ENCODE measurements at places on chromosomes 2 and 18.

DNA sequence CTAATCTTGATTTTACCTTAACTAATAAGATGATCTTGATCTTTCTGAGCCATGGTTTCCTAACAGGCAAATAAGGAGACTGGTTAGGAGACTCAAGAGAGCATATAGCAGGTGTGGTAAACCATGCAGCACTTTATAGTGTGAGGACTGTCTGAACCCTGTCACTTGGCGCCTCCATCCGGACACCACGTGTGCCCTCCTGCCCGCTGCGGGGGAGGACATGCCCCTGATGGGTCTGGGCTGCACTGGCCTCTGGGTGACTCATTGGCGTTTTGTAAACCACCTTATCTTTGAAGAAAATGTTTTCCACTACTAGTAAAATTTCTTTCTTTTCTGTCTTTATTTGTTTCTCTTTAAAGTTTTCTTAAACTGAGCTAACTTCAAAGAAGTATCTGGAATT lies 131.1 kb downstream of the FMNL2 start:
- H3K27ac ChIP-seq = no peak overlapping the region
- no peaks in the 10 kb centered on the region for H3K27me3 ChIP-seq
- H3K36me3 ChIP-seq = no peaks in the 10 kb centered on the region
- no peak for DNase-seq

DNA sequence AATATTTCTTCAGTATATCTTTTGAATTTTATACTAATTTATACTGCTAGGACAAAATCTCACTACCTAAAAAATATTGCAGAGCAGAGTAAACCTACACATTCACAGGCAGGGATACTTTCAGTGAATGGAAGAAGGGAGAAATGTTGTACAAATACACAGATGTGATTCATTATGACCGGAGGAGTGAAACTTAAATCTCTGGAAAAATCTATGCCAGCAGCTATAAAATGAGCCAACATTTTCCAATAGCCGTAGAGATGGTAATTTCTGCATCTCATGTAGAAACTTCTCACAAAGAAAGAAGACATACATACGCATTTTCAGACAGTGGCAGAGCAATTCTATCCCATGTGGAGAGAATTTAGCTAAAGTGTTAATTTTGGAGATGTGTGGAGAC lies 54.8 kb downstream of the KCNS3 start:
- H3K27me3 ChIP-seq = no peaks in the 10 kb centered on the region
- no peak for DNase-seq
- no peaks in the 10 kb centered on the region for H3K36me3 ChIP-seq
- H3K27ac ChIP-seq = no peak overlapping the region
- no peak overlapping the region for H3K4me3 ChIP-seq

DNA sequence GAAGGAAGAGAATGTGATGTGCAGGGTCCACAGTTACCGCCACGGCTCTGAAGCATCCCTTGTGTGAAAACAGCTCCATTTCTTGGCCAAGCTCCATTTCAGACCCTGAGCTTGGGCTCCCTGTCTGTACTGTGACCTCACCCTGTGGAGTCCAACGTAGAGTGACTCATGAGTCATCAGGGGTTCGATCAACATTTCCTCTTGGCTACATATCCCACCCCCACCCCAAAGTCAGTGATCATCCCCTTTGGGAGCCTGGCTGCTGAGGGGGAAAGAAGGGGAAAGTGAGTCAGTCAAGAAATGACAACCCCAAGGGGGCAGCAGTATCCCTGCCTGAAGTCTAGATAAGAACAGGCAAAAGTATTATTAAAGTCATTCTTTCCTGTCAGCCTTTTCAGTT lies 62.2 kb downstream of the PAPOLG start:
- peaks cover 35% of the 10 kb centered on the region for H3K4me1 ChIP-seq
- H3K4me3 ChIP-seq = no peak overlapping the region
- H3K27me3 ChIP-seq = no peaks in the 10 kb centered on the region
- DNase-seq = no peak
- no peaks in the 10 kb centered on the region for H3K36me3 ChIP-seq

DNA sequence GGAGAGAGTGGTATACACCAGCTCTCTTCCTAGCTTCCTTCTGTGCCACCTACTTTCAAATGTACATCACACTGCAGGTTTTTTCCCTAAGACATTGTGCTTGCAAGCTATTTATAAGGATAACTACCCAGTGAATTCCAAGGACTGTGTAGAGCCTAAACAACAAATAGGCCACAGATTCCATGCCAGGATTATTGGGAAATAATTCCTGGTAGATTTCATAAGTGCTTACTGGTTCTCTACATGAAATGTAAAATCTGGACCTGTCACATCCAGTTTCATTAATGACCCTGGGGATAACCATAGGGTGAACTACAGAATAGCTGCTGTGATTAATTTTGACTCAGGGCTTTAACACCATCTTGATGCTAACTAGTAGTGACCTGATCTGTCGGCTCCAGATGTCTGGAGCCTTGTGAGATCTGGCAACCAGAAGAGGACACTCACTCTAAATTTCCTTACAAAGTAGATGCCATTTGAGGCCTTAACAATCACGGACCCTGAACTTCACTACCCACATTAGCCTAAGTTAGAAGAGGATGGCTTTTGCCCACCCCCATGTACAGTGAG lies 34.3 kb upstream of the LGALSL start:
- H3K27ac ChIP-seq = no peak overlapping the region
- no peak overlapping the region for H3K4me3 ChIP-seq
- no peaks in the 10 kb centered on the region for H3K4me1 ChIP-seq
- no peaks in the 10 kb centered on the region for H3K27me3 ChIP-seq
- H3K36me3 ChIP-seq = no peaks in the 10 kb centered on the region

DNA sequence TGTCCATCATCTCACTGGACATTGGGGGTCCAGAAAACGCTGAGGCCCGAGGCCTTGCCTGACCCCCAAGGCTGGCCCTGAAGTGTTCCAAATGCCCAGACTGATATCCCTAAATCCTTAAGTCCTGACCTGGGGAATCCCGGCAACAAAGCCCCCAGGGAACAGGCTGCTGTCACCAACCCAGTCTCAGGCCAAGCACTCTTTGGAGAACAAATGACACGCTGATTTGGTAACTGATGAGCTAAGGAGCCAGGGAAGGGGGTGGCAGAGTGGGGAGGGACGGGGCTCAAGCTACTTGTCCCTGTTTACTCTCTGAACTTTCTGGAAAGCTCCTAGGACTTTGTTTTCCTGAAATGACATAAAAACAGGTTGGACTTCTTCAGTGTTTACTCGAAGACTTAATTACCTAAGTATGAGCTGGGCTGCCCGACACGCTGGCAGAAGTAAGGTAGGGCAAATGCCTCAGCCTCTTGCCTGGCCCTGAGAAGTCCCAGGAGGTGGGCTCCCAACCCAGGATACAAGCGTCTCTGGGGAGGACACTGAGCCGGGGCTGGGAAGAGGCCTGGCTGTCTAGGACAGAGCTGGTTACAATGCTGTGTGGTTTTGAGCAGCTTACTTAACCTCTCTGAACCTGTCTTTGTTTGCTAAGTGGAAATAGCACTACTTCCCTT lies 105.5 kb upstream of the GLI2 start:
- H3K27ac ChIP-seq = no peak overlapping the region
- no peaks in the 10 kb centered on the region for H3K27me3 ChIP-seq
- no peaks in the 10 kb centered on the region for H3K4me1 ChIP-seq
- no peak overlapping the region for H3K4me3 ChIP-seq
- DNase-seq = no peak
- H3K36me3 ChIP-seq = no peaks in the 10 kb centered on the region

DNA sequence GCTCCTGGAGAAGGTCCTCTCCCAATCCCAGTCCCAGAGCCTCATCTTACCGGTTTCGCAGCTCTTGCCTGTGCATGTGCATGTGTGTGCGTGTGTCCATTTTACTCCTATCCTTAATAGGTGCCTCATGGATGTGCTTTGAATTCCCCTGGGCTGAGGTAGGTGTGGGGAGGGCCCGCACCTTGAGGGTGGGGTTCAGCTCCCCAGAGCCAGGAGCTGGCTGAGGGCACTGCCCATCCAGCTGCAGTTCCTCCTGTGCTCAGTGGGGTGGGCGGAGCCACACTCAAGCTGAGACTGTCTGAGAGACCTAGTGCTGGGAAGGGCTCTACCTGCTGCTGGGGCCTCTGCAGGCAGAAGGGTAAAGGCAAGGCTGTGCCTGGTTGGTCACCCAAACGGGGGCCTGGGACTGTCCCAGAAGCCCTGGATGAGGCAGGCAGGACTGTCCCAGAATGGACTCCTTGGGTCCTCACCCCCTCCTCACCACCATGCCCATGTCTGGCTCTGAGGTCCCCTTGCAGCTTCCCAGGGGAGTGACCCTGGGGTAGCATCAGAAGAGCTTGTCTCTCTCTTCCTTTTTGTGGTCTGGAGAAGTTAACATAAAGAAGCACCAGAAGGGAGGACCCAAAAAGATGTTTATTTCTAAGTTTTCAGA lies 8.9 kb downstream of the GDF7 start:
- H3K36me3 ChIP-seq = no peaks in the 10 kb centered on the region
- no peak for DNase-seq
- no peak overlapping the region for H3K27ac ChIP-seq
- H3K4me3 ChIP-seq = no peak overlapping the region
- H3K4me1 ChIP-seq = no peaks in the 10 kb centered on the region

GRCh38 chr2:13034861-13035260 lies 318.1 kb downstream of the TRIB2 start:
- H3K36me3 ChIP-seq = no peaks in the 10 kb centered on the region
- H3K4me3 ChIP-seq = no peak overlapping the region
- no peaks in the 10 kb centered on the region for H3K27me3 ChIP-seq
- DNase-seq = no peak
- no peaks in the 10 kb centered on the region for H3K4me1 ChIP-seq

- H3K27ac ChIP-seq = no peak overlapping the region
- no peak overlapping the region for H3K4me3 ChIP-seq
- no peaks in the 10 kb centered on the region for H3K4me1 ChIP-seq
- H3K36me3 ChIP-seq = peaks cover 18% of the 10 kb centered on the region
Measured at GRCh38 chr18:12326711-12327460, 18.8 kb downstream of the TUBB6 start.

DNA sequence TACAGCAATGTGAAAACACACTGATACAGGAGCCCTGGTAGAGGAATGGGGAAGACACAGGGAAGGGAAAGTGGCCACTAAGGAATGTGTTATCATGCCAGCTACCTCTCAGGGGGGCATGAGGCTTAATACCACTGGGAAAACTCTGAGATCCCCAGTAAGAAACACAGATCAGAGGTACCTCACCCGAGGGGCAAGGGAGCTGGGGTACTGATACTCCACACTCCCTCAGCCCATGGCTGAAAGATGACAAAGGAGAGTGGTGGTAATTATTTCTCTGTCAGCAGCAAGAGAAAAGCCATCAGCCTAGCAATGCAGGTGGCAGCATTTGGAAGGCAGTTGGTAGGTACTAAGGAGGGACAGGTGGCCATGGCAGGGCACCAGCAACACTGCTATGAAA lies 434.8 kb downstream of the NBAS start:
- H3K27me3 ChIP-seq = no peaks in the 10 kb centered on the region
- DNase-seq = no peak
- H3K4me3 ChIP-seq = no peak overlapping the region
- H3K4me1 ChIP-seq = no peaks in the 10 kb centered on the region

- peak; percentile 1 for DNase-seq
- no peaks in the 10 kb centered on the region for H3K4me1 ChIP-seq
- no peak overlapping the region for H3K27ac ChIP-seq
- no peaks in the 10 kb centered on the region for H3K27me3 ChIP-seq
- no peaks in the 10 kb centered on the region for H3K36me3 ChIP-seq
- no peak overlapping the region for H3K4me3 ChIP-seq
Measured at GRCh38 chr2:39620067-39620466, 45.6 kb upstream of the TMEM178A start.

DNA sequence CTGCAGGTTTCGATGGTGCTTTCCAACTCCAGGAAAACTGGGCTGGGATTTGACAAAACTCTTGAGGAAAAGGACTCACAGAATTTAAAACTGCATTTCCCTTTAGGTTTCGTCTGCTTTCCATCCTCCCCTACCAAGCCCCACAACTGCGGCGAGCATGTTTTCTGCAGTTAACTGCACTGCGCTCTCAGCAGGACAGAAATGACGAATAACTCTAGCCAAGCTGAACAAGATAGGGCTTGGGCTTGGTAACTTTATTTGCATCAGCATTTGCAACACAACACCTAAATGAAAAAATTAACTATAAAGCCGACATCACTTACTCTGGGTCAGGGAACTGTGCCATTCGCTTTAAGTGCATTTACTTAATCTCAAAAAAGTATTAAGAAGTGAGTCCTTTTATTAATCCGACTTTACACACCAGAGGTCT lies 669 bp upstream of the PIKFYVE start:
- DNase-seq = peak; percentile 71
- H3K4me1 ChIP-seq = peaks cover 46% of the 10 kb centered on the region
- H3K27ac ChIP-seq = peak overlapping the region; percentile 75
- no peaks in the 10 kb centered on the region for H3K27me3 ChIP-seq

- no peaks in the 10 kb centered on the region for H3K4me1 ChIP-seq
- H3K27me3 ChIP-seq = no peaks in the 10 kb centered on the region
- no peaks in the 10 kb centered on the region for H3K36me3 ChIP-seq
Measured at GRCh38 chr2:22055784-22056620, 932.2 kb downstream of the TDRD15 start.

- no peak overlapping the region for H3K4me3 ChIP-seq
- no peaks in the 10 kb centered on the region for H3K36me3 ChIP-seq
- no peaks in the 10 kb centered on the region for H3K4me1 ChIP-seq
- H3K27ac ChIP-seq = no peak overlapping the region
- no peak for DNase-seq
Measured at GRCh38 chr18:24500217-24500616, 39.8 kb downstream of the HRH4 start.

DNA sequence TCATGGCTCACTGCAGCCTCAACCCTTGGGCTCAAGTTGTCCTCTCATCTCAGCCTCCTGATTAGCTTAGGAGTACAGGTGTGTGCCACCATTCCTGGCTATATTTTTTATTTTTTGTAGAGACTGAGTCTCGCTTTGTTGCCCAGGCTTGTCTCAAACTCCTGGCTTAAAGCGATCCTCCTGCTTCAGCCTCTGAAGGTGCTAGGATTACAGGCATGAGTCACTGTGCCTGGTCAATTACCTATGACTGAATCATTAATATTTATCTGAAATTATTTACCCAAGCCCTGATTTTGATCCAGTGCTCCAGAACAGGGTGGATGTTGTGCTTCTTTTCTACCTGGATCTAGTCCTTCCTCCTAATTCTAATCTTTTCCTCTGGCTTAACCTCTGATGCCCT lies 87.8 kb downstream of the MAP2 start:
- H3K36me3 ChIP-seq = no peaks in the 10 kb centered on the region
- DNase-seq = no peak
- H3K4me3 ChIP-seq = no peak overlapping the region
- no peaks in the 10 kb centered on the region for H3K4me1 ChIP-seq
- H3K27ac ChIP-seq = no peak overlapping the region

DNA sequence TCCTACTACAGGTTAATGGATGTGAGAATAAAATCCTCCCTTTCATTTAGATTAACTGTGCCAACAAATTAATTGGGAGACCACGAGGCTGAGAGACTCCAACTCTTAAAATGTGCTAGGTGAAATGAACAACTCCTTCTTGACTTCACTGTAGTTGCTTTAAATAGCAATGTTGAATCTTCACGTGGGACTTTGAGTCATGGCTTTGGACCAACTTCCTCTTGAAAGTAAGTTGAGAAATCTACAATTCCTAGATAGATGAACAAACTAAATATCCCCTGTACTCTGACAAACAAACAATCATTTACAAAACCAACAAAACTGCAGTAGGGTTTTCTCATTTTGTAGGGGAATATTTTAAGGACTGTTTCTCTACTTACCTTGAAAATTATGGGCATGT lies 291.9 kb upstream of the SPRED2 start:
- H3K4me3 ChIP-seq = no peak overlapping the region
- no peak for DNase-seq
- no peaks in the 10 kb centered on the region for H3K27me3 ChIP-seq
- H3K4me1 ChIP-seq = no peaks in the 10 kb centered on the region
- no peaks in the 10 kb centered on the region for H3K36me3 ChIP-seq

- DNase-seq = no peak
- no peaks in the 10 kb centered on the region for H3K36me3 ChIP-seq
- no peak overlapping the region for H3K4me3 ChIP-seq
- H3K27me3 ChIP-seq = no peaks in the 10 kb centered on the region
- no peaks in the 10 kb centered on the region for H3K4me1 ChIP-seq
Measured at GRCh38 chr18:58227361-58227930, 183.4 kb downstream of the NEDD4L start.
